ENCODE measurements at places on chromosomes 4 and X.

- DNase-seq = no peak
Measured at GRCh38 chr4:138034871-138035270, 207.3 kb downstream of the SLC7A11 start.

GRCh38 chr4:112230879-112231778 lies 458 bp upstream of the AP1AR start:
- peak; percentile 93 for DNase-seq

DNA sequence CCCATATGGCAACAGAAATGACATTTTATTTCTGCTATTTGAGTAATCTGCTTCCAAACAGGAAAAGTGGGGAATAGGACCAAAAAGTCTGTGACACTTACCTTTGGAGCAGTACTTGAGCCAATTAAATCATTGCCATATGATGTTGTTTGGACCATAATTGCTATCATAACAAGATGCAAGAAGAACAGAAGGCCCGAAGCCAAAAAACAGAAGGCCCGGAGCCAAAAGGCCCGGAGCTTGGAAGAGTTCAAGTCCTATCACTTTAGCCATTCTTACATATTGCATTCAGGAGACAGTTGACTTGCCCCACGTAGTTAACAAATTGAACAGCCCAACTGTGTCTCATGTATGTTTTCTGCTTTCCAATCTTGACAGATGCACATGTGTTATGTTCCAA lies 285.6 kb downstream of the ARHGAP24 start:
- DNase-seq = no peak

DNA sequence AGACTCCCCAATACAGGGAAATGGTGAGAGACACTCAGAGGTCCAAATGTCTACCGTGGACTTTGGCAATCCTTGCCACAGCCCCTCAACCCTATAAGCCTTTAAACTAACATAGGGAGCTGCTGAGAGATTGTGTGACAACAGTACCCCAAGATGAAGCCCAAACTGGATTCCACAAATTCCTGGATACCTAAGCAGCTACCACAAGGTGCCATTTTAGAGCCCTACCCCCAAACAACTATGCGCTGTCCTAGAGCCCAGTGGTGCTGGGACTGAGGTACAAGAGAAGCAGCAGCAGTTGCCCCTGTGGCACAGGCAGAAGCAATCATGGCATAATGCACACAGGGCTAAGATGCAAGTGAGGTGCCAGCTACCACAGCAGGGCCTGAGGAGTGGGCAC lies 2.7 kb upstream of the TMPRSS11F start:
- DNase-seq = no peak

DNA sequence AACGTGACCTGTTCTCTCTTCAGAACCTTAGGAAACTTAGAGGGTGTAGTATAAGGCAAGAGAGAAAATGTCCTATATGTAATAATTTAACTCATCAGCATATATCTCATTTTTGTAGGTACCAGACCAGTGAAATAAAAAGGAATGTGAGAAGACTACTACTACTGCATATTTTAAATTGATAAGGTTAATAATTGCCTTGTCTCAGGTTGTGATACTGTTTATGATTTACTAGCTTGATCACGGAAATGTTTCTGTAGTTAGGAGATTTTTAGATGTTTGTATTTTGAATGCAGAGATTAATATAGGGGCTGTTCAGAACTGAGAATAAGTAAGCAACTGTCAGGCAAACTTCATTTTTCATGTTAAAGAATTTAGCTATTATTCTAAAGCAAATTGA lies 1563.4 kb downstream of the C4orf33 start:
- no peak for DNase-seq
